ENCODE measurements at places on chromosomes 6 and 20.

DNA sequence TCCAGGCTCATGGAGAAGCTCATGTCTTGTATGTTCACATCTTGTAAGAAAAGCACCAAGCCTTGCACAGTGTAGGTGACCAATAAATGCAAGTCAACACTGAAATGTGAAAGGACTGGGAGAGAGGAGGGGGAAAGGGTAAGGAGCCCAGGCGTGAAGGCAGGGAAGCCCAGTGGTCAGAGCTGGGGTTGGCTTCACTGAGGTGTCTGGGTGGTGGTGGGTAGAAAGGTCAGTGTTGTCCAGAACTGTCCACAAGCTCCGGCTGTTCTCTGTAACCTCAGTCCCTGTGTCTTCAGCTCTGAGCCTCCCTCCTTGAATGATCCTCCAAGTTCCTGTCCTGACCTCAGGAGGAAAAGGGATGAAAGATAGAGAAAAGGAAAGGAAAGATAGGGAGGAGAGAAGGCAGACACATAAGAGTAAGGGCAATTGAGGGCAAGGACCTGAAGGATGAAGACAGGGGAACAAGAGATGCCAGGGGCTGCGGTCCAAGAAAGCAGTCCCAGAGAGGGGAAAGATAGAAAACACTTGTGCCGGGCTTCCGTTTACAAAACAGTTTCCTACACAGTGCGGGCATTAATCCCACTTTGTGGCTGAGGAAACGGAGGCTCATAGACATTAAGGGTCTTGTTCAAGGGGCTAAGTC is 2.4 kb upstream of the TNXB start:
- DNase-seq = no peak

DNA sequence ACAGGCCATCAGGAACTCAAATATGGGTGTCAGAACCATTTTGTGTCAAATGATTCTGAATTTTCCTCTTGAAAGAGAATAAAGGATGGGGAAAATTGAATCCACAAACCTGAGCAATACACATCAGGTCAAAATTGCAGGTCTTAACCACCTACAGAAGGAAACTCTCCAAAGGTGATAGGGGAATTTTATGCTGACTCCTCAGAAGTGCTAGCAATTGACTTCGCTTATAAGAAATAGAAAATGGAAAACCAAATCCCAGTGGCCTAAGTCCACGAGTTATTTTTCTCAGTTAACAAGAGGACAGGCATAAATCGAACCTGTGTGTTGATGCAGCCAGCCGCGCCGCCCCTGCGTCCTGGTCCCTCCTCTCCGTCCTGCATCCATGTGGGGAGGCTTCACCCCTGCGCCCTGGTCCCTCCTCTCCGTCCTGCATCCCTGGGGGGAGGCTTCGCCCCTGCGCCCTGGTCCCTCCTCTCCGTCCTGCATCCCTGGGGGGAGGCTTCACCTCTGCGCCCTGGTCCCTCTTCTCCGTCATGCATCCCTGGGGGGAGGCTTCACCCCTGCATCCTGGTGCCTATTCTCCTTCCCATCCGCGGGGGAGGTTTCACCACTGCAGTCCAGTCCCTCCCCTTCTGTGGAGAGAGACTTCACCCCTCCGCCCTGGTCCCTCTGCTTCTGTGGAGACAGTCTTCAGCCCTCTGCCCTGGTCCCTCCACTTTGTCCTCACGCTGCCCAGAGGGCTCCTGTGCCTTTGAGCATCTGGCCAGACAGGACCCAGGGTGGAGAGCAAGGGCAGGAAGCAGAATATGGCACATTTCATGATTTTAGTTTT is 230.3 kb downstream of the SMOC2 start:
- no peak for DNase-seq

DNA sequence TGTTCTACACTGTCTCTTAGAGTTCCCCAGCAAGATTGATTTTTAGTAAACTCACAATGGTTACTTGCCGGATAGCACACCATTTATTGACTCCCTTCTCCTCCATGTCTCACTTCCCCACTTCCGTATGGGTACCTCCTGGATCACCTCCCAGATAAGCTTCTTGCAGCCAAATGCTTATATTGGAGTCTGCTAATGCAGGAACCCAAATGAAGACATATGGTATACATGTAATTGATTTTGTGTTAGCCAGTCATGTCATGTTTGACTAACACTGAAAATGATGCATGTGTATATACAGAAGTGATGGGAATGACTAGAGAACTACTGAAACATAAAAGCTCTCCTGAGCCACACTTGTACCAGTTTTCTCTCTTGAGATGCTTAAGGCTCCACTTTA is 46.1 kb upstream of the TMX4 start:
- DNase-seq = no peak

GRCh38 chr6:15329197-15329671 is 83.4 kb downstream of the JARID2 start:
- DNase-seq = peak; percentile 87

DNA sequence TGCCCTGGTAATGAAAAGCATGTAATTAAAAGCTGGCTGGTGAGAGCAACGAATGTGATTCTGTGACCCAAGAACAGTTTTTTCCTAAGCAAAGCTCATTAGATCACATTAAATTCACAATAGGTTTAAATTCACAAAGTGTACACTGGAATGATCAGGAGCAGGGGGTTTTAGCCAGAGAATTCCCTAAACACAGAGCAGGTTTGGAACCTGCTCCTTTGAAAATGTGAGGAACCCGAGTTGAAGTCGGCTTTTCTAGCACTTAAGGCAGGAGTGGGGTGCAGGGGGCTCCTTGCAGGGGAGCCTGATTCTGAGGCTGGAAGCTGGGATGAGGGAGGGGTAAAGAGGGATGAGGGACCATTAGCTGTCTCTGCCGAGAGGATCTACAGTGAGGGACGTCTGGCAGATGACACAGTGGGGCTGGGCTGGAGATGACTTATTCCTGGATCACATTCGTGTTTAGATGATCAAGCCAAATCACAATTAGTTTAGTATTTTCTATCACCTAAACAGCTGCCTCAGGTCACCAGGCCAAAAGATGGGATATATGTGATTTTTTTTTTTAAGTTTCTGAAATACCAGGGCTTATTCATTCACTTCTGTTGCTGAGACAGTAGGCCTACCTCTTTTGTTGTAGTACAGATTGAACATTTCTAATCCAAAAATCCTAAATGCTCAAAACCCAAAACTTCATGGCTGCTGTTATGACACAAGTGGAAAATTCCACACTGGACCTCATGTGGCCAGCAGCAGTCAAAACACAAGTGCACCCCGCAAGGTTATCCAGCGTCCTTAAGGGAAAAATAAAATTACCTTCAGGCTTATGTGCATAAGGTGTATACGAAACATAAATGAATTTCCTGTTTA is 93.1 kb upstream of the HIVEP1 start:
- no peak for DNase-seq

GRCh38 chr6:57021086-57021720 is 25.3 kb upstream of the KIAA1586 start:
- DNase-seq = peak; percentile 65

DNA sequence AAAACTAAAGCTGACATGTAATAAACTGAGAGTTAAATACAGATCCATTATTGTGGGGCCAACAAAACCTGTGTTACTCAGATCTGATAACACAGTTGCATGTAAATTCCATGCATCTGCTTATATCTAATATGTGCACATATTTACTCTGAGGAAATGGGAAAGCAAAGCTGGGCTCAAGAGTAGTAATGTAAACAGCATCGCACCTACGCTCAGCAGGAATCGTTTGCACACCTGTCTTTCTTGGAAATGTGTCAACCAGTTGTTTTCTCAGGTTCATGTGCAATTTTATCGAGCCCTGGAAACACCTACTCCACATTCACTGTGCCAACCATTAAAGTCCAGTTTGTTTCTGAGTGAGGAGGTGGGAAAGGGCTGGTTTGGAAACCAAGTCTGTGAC is 80.3 kb upstream of the CNKSR3 start:
- DNase-seq = no peak
